ENCODE measurements at places on chromosomes 5 and 9. TPM values are rescaled to one million over a fixed set of nuclear protein-coding genes. Genes with fewer than 3 reads are reported as not detected.

- DNase-seq = no peak
These were observed 681 bp downstream of the CPLANE1 start for GRCh38 chr5:37248421-37248969.

- no peak for DNase-seq
These were observed 895.9 kb downstream of the TLE4 start for GRCh38 chr9:80467632-80468031.

GRCh38 chr5:125037020-125037419 lies 290.6 kb upstream of the ZNF608 start:
- DNase-seq = no peak

- peak; percentile 34 for DNase-seq
These were observed 36.2 kb downstream of the FBXL17 start for GRCh38 chr5:108345541-108346171.

- no peak for DNase-seq
These were observed 18.8 kb upstream of the SLC6A3 start for GRCh38 chr5:1464096-1464446.

DNA sequence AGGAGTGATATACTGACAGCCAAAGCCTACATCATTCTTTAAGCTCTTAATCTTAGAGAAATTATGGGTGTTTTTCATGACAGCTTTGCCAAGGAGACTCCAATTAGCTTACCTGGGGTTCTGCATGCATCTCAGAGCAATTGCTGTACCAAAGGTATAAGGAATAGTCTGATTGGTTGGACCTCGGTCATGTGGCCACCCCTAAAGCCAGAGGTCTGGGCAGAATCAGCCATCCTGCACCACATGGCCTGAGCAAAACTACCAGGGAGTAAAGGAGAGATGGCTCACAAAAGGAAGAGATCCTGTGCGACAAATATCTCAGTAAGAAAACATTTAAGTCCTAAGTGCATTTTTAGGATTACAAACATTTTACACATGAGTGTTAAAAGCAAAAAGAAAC lies 25.6 kb downstream of the SH3RF2 start:
- no peak for DNase-seq

DNA sequence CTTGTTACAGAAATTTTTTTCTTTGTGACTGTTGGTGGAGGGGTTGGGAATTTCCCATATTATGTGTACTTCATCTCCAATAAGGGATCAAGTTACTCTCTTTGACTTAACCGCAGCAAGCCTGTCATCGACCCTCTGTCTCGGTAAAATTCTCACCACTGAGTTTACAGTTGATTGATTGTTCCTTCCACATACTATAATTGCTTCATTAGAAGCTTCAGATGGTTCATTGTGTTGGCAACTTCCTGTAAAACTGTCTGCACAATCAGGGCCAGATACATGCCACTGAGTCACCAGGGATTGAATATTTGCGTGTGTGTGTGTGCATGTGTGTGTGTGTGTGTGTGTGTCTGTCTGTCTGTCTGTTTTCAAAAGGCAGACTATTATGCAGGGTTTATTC lies 176.6 kb downstream of the ZNF462 start:
- DNase-seq = no peak

DNA sequence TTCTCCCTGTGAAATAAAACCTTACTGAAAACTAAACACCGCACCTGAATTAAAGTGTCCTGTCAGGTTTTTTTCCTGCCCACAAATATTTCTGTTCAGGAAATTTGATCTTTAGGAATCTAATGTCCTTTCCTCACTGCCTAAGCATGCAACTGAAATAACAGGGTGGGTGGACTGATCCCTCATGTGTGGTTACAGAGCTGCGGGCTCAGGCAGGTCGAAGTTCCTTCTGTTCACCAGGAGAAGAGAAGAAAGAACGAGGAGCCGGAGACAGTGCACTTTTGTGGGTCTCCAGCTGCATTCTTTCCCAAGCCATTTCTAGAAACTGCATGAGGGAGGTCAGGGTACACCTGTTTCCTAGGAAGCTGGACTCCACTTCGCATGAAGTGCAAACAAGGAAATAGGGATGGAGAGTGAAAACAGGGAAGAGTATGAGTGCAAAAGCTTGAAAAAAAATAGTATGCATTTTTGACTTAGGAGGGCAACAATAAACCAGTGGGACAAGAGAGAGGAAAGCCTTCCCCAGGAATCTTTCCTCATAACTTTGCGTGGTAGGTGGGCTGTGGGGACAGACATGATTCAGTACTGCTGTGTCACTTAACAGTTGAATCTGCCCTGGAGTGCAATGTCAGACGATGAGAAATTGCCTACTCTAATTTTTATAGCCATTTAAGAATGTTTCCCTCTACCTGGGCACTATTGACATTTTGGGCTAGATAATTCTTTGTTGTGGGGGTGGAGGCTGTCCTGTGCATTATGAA lies 60.3 kb downstream of the GCNT1 start:
- DNase-seq = no peak

GRCh38 chr9:96596601-96597111 lies 23.0 kb downstream of the CDC14B start:
- no peak for DNase-seq

DNA sequence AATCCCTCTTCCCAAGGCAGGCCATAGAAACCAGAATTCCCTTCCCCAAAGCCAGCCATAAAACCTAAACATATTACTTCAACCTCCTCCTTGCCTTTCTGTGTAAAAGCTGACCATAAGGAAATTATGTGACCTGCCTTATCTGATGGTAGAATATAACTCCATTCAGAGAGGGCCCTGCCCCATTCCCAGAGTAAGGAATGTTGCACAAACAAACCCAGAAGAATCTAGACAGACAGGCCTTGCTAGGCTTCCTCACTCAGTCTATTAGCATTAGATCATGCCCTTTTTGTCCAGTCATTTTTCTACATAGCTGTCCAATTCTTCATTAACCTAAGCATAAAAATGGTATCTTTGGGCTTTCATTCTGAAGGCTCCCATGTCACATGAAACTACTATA lies 17.8 kb upstream of the IFNB1 start:
- no peak for DNase-seq

GRCh38 chr5:20972419-20972925 lies 984.5 kb upstream of the CDH18 start:
- peak; percentile 38 for DNase-seq

DNA sequence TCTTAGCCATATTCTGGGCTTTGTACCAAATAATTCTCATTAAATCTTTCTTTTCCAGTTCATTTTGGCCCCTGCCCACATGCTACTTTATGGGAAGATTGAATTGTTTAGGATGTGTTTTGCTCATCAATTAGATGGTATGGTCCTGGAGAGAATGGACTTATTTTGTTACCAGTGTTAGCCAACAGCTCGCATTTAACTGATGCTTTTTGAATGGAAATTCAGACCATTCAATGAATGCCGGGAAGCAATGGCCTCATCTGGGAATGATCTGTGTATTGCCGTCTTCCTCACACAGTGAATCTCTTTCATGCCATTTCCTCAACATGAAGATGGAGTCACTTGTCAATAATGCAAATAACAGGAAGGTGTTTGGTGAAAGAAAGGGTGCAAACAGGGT lies 370.6 kb upstream of the PIK3R1 start:
- DNase-seq = peak; percentile 25

DNA sequence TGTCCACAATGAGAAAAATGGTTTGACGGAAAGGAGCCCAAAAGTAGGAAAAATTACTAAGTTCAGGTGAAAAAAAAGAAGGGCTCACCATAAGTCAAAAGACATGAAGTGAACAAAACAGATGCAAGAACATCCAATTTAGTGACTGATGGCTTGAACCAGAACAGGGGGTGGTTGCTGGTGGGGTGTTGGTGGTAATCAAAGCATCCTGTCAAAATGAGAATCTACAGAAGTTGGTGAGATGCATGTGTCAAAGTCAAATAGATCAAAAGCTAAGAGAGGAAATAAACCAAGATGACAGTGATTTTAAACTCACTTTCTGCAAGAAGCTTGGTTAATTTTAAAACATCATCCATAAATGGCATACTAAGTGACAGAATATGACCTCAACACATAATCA lies 117.4 kb downstream of the MLLT3 start:
- no peak for DNase-seq

- no peak for DNase-seq
These were observed at the start of gene IL12B for GRCh38 chr5:159330131-159330800. Gene IL12B, minus strand, starts transcription at chr5:159330487. Its CDS starts 3,705 bp downstream, at chr5:159326782.

DNA sequence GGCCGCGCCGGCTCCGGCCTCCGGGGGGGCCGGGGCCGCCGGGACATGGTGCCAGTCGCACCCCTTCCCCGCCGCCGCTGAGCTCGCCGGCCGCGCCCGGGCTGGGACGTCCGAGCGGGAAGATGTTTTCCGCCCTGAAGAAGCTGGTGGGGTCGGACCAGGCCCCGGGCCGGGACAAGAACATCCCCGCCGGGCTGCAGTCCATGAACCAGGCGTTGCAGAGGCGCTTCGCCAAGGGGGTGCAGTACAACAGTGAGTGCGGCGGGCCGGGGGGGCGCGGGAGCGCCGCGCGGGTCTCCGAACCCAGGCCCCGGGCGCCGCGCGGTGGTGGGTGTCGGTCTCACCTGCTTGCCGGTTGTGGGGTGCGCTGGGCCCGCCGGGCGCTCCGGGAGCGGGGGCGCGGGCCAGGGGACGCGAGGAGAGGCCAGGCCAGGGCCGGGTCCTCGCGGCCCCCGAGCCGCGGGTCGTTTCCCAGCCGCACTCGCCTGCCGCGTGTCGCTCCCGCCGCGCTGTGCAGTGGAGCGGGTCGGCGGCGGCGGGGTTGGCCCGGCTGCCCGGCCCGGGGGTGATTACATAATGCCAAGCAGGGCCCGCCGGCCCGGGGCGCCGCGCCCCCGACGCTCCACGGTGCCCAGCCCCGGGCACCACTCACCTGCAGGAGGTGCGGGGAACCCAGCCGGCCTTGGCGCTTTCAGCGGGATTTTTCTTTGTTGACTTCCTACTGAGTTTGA lies 492 bp downstream of the RABL6 start:
- DNase-seq = no peak

DNA sequence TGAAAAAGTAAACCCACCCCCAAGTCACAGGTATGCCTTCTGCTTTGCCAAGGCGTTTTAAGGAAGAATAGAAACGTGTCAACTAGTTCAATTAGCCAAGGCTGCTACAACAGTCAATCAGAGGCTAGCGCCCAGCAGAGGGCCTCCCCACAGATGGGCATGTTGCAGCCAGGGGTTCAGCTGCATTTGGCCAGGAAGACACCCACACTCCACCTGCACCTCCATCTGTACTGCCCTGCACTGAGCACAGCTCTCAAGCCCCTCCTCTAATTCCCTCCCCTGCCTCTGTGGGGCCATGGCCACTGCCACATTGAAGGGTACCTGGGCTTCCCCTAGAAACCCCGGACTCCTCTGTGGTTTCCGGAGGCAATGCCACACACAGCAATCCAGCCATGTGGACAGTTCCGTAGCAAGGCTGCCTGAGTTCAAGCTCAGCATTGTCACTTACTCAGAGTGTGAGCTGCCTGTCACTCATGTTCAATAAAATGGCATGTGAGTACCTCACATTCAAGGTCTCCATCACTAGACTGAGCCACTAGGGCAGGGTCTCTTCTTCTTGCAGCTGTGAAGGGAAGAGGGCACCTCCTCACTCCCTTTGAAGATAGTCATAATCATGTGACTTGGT lies 248.4 kb downstream of the IRX2 start:
- no peak for DNase-seq

DNA sequence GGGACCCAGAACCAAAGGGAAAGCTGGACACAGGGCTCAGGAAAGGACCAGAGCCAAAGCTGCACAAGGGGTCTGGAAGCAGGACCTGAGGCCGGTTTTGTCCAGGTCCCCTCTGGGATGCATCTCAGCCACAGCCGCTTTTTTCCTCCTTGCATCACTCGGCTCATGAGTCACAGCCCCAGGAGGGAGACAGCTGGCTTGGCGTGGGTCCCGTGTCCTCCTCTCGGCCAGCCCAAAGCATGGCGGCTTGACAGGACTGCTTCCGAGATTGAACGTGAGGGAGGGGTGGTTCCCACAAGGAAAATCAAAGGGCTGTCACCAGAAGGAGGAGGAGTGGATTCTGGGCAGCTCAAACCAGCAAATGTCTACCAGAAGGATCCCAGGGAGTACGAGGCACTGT lies 56.7 kb upstream of the CPLX2 start:
- DNase-seq = no peak

Gene TNFSF15
- 0.17 TPM for polyA plus RNA-seq

Gene BTNL3
- polyA plus RNA-seq = not detected

Gene AMBP
- 19.9 TPM for polyA plus RNA-seq

Gene RANBP3L
- 0.86 TPM for polyA plus RNA-seq

Gene TSC1
- polyA plus RNA-seq = 41.2 TPM

Gene SCAI
- 8.0 TPM for polyA plus RNA-seq

Gene PRDM9
- polyA plus RNA-seq = not detected

Gene PTGER4
- polyA plus RNA-seq = 7.7 TPM

Gene SCGB3A2
- polyA plus RNA-seq = 0.39 TPM

Gene TRPM3
- 0.16 TPM for polyA plus RNA-seq

Gene GABRP
- 0.34 TPM for polyA plus RNA-seq
